ENCODE measurements at places on chromosomes 7 and 10. TPM values are rescaled to one million over a fixed set of nuclear protein-coding genes. Genes with fewer than 3 reads are reported as not detected.

LRRN3 gene
- 0.31 TPM for total RNA-seq

CC2D2B gene
- 3.1 TPM for total RNA-seq

ANKRD61 gene
- total RNA-seq: 0.27 TPM

DNA sequence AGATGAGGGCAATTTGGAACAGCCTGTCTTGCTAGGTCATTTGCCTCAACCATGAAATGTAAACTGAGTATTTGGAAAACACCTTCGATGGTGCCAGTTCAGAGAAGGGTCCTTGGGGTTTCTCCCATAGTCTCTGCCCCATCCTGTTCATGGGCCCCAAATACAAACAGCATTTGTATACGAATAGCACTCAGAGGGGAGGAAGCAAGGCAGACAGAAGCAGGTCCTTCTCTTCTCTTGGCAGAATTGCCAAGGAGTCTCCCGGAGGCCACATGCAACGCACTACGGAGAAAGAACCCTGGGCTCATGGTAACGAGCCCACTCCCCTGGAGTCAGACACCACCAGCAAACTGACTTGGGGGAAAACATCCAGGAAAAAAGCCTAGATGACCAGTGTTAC is 162.1 kb downstream of the RAB11FIP2 start:
- no peak for DNase-seq

- DNase-seq: no peak
These were observed 81.3 kb downstream of the CDK6 start for GRCh38 chr7:92754919-92755581.

- DNase-seq: no peak
These were observed 57.4 kb downstream of the POU6F2 start for GRCh38 chr7:39035156-39035555.

DNA sequence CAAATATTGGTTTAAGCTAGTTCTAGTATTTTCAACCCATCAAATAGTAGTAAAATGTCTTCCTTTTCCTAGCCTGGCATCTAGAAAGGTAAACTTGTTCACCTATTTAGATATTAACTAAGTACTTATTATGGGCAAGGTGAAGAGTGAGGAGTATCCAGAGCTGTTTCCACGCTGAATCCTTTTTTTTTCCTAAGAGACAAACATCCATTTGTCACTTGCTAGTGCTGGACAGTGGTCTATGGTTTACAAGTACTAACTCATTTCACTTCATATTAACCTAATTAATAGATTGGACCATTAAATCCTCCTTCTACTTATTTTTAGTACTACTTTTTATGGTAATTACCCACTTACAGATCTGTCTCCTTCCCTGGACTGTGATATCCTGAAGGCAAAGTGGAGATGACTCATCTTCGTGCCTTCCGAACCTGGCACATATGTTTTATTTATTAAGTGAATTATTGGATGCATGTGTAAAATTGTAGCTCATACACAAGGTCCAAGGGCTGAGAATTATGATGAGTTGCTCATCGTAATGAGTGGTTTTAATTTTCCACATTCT is 159.6 kb upstream of the IGFBP3 start:
- DNase-seq: no peak

- no peak for DNase-seq
These were observed 93.7 kb downstream of the SEMA3A start for GRCh38 chr7:84100866-84101265.

GRCh38 chr7:82021036-82021435 is 251.2 kb upstream of the HGF start:
- DNase-seq: no peak

DNA sequence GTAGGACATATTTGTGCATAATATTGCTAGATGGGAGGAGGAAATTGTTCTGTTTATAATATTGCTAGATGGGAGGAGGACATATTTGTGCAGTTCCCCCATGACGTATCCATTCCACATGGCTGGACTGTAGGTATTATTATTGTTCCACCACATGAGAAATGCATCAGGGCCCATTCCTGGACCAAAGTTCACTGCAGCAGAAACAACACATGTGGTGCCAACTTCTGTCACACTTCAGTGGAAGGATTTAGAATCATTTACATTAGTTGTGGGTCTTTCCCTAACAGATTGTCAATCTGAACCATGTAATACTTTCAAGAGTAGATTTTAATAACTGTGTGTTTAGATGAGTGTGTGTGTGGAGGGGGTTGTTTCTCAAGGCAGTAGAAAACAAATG is 32.7 kb upstream of the MACC1 start:
- no peak for DNase-seq

DNA sequence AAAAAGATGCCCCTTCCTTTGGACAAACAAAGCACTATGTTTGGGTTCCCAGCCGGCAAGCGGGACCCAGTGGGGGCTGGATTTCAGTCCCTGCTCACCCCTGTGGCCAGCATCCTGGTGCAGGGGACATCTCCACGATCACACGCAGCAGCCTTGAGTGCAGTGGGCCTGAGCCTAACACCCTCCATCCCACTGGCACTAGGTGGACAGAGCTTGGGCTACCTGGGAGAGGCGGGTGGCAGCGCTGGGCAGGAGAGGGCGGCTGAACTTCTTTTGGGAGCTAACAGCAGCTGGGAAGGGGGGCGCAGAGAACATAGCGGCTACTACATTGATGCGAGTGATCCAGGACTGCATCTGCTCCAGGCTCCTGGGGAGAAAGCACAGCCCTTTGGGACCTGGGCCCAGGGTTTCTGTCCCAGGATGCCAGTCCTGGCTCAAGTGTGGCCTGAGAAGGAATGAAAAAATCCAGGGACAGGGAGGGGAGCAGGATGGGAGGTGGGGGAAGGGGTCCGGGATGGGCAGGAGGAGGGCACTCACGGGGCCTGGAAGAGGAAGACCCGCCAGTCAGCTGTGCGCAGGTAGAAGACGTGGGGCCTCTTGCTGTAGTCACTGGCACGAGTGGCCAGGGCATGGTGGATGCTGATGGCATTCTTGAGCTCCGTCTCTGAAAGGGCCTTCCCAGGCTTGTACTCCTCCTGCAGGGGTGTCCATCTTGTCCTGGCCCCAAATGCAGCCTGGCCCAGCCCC is 9.0 kb downstream of the NFKB2 start:
- DNase-seq: no peak

- DNase-seq: no peak
These were observed 622 bp downstream of the CPEB3 start for GRCh38 chr10:92290076-92290836.
